Activated T-helper 1 cell treated with anti-CD3 and anti-CD28 coated beads, Interleukin-2, amount 50 U/mL, for 16 hours (primary cell): ENCODE measurements at places on chromosomes 7 and 10.

- no peak for DNase-seq
These were observed 319.6 kb upstream of the SP8 start for GRCh38 chr7:21106296-21106732.

DNA sequence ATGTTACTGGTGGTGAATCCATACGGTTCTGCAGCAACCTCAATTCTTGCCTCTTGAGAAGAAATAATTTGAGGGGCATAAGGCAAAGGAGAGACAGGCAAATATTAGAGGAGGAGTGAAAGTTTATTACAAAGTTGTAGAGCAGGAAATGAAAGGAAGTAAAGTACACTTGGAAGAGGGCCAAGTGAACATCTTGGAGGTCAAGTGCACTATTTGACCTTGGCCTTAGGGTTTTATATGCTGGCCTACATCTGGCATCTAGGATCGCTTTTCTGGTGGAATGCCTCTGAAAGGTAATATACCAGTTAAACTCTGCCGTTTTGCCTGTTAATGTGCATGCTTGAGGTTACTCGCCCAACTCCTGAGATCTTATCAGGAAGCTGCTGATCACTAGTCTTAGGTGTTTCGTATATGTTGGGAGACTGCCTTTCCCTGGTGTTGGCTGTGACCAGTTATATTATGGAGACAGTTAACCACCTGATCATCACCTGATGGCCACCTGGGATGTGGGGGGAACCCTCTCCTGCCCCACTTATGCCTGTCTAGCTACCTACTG, 66.1 kb upstream of the CYP2C18 start:
- DNase-seq = no peak

- no peak for DNase-seq
These were observed 401 bp downstream of the LRRC27 start for GRCh38 chr10:132332433-132332754.

DNA sequence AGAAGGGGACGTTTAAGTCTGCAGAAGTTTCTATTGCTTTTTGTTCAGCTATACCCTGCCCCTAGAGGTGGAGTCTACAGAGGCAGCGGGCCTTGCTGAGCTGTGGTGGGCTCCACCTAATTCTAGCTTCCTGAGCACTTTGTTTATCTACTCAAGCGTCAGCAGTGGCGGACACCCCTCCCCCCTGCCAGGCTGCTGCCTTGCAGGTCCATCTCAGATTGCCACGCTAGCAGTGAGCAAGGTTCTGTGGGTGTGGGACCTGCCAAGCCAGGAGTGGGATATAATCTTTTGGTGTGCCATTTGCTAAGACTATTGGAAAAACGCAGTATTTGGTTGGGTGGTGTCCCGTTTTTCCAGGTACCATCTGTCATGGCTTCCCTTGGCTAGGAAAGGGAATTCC, 147.3 kb upstream of the PRPS1L1 start:
- DNase-seq = no peak

GRCh38 chr10:42938351-42938750, 138.5 kb upstream of the RET start:
- no peak for DNase-seq

GRCh38 chr10:21184984-21185383, 287.9 kb upstream of the NEBL start:
- DNase-seq = no peak

- DNase-seq = no peak
These were observed 82.9 kb downstream of the DNAJC1 start for GRCh38 chr10:21920633-21921032.

GRCh38 chr7:112665709-112666108, 124.5 kb downstream of the TMEM168 start:
- no peak for DNase-seq
